ENCODE measurements at places on chromosomes 6 and 20. TPM values are rescaled to one million over a fixed set of nuclear protein-coding genes. Genes with fewer than 3 reads are reported as not detected.

- no peak for DNase-seq
These were observed 64.0 kb downstream of the RSPO3 start for GRCh38 chr6:127182501-127182900.

KCNQ2 gene
- 167 TPM for total RNA-seq

DNA sequence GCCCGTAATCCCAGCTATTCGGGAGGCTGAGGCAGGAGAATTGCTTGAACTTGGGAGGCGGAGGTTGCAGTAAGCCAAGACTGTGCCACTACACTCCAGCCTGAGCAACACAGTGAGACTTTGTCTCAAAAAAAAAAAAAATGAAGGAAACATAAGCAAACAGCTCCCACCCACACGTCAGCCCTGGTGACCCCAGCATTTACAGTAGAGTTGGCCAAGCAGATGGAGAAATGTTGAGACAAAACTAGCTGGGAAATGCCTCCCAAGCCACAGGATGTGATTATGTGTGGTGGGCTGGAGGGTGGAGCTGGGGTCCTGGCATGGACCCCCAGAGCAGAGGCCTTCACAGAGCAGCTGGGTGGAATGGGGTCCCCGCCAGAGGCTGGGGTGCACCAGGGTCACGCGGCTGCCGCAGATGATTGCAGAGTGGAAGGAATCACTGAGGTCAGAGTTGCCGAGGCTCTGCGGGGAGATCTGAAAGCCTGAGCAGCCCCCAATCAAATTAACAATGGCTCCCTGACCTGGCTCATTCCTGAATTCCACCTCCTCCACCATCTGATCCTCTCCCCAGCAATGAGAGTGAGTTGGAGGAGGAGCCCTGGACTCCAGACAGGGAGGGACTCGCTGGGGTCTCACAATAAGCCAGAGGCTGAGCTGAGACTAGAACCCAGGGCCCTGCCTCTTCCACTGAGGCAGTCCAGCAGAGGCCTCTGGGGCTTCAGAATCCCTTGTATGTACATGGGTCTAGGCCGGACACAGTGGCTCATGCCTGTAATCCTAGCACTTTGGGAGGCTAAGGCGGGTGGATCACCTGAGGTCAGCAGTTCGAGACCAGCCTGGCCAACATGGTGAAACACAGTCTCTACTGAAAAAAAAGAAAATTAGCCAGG, 34.7 kb upstream of the TGM2 start:
- no peak for DNase-seq

- DNase-seq, result no peak
These were observed 57.1 kb downstream of the SNAI1 start for GRCh38 chr20:50039706-50040431.

DNA sequence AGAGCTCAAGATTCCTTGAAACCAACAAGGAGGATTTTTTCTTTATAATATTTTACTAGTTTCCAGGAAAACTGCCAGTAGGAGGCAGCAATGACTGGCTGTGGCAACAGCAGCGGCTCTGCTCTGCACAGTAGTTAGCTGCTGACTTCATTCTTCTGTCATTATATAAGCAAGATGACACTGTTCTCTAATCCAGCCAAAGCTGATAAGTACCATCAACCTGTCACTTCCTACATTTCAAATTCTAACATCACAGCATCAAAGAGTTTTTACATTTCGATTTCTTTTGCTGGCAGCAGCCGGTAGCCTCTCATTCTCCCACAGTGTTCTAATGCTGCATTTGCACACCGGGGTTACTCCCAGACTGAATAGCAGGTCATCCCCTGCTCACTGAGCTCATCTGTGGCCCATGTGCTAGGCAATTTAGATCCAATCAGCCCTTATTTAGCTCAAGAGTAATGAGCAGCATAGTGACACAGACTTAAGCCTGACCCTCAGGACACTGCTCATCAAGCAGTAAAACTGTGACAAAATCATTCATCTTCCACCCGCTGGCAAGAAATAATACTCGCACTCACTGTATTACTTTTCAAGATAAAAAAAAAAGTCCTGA, 67.8 kb downstream of the MMS22L start:
- DNase-seq, result peak; percentile 46

MAP3K7 gene
- total RNA-seq, result 56.8 TPM
